Omental fat pad (tissue), 4 donors: ENCODE measurements at places on chromosomes 2 and 18.

GRCh38 chr2:63755216-63755615 is 86.5 kb upstream of the UGP2 start:
- DNase-seq = no peak

GRCh38 chr18:58988600-58988999 is 123.9 kb downstream of the ZNF532 start:
- no peak for DNase-seq

DNA sequence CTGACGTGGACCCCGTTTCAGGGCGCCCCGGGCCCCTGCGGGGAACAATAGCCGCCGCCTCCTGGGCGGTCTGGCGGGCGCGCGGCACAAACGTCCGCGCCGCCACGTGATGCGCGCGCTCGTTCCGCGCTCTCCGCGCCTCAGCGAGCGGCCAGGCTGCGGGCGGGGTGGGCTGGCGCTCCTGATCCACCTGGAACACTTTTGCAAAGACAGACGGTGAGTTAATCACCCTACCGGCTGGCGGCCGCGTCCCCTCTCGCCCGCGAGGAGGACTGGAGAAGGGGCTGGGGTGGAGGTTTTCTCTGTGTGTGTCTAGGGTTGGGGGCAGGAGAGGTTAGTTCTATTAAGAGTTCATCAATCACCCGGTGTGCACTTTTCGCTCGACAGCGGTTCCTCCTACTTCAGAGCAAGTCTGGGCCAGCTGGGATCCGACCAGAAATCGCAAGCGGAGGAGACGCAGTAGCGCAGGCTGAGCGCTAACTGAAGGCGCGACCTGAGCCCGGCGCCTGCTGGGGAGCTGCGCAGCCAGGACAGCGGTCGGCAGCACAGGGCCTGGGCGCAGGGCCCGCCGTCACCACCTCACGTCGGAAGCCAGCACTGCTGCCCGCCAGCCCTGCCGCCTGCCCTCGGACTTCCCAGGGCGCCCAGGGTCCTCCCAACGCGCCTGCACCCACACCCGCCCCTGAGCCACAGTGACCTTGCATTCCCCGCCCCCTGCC is 10.3 kb upstream of the HOXD1 start:
- no peak for DNase-seq

- DNase-seq = no peak
Measured at GRCh38 chr2:8072907-8073306, 608.9 kb upstream of the ID2 start.

GRCh38 chr2:60612033-60612432 is 58.6 kb upstream of the BCL11A start:
- no peak for DNase-seq

DNA sequence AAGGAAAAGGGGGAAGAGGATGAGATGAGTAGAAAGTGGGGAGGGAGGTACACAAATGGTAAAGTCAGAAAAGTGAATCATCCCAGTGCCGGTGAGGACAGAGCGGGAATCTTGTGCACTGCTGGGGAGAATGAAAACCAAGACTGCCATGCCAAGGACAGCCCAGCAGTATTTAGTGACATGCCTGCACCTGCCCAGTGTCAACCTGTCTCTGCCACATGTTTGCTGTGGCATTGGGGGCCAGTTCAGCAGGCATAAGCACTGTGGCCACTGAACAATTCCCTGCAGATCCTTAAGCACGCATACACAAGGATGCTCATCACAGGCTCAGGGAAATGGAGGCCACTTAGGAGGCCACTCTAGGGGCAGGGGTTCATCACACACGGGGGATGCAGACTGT is 5.2 kb upstream of the KCNK3 start:
- no peak for DNase-seq

- DNase-seq = no peak
Measured at GRCh38 chr2:109382226-109382895, 231.4 kb downstream of the SEPTIN10 start.

DNA sequence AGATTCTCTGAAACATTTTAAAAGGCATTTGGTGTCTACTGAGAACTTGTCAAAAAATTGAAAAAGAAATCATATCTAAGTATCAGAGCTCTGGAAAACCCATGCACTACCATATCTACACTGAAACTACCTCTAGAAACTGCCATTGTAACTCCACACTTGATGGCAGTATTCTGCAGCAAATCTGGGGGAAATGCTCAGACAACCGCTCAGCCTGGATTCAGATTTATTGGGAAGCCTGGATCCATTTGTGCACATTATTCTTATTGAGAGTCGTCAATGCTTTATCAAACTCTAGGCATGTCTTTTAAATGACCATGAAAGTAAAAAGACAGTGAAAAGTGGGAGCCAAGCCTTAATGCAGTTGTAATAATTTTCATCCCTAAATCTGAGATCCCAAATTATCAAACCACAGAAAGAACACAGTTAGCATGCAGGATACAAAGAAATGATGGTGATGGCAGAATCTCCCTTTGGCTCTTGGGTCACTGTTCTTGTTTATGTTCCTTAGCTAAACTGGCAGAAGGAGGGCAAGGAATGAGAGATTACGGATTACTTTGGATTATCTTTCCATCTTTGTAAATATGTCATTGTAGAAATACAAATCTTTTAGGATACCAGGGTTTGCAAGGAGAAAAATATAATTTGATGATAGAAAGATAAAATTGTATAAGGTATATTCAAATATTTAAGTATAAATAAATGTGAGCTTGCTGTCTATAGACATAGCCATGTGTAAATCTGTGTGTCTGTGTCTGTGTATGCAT is 512.1 kb upstream of the SYT4 start:
- DNase-seq = no peak

GRCh38 chr2:66429693-66430504 is 5.0 kb upstream of the MEIS1 start:
- no peak for DNase-seq
